ENCODE measurements at places on chromosomes 13 and 19. TPM values are rescaled to one million over a fixed set of nuclear protein-coding genes. Genes with fewer than 3 reads are reported as not detected.
A peak's percentile ranks its signal among the peaks of the same experiment; 100 is the strongest.

DNA sequence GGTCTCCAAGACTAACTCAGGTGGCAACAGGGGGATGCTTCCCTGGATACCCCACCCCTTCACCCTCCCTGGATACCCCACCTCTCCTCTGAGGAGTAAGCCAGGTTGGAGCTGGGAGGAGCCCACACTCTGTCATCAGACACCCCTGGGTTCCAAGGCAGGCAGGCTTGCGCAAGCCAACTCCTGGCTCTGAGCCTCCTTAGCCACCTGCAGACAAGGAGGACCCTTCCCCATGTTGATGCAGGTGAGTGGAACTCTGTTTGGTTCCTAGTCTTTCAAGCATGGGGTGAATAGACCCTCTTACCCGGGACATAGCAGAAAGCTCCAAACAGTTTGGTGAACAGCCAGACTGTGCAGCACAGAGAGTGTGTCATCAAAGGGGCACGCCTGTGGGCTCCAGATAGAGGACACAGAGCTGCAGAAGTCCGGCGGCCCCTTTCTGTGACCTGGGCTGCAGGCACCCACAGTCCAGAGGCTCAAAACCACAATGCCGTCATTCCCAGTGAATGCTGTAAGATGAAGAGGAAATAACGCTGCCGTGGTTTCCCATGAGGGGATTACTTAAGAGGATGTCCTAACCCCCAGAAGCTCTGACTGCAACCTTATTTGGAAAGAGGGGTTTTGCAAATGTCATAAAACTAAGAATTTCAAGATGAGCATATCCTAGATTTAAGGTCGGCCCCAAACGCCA lies 12.1 kb upstream of the HAS1 start:
- DNase-seq: peak; percentile 68

DNA sequence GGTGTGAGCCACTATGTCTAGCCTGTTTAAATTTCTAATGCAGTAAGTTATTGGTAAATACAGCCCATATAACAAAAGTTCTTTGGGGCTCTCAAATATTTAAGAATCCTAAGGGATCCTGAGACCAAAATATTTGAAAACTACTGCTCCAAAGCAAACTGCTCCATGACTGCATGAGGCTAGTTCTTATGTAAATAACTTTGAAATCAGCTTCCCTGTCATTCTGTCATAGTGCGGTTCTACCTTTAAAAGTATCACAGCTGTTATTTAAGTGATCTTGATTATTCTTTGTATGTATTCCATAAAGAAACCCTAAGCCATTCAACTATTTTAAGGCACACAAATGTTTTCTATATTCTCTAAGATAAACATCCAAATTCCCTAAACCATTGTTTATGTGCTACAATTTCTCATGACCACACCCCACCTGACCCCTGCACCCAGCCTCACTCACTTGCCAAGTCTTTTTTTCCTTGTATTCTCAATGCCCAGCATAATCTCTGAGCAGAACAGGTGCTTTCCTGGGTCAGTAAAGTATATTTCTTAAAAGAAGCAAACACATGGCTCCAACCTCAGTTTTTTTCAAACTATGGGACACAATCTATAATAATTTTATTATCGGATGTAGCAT lies 146.6 kb downstream of the RNF17 start:
- DNase-seq: no peak

- DNase-seq: no peak
These were observed 8.9 kb downstream of the IGFL3 start for GRCh38 chr19:46115396-46116106.

DNA sequence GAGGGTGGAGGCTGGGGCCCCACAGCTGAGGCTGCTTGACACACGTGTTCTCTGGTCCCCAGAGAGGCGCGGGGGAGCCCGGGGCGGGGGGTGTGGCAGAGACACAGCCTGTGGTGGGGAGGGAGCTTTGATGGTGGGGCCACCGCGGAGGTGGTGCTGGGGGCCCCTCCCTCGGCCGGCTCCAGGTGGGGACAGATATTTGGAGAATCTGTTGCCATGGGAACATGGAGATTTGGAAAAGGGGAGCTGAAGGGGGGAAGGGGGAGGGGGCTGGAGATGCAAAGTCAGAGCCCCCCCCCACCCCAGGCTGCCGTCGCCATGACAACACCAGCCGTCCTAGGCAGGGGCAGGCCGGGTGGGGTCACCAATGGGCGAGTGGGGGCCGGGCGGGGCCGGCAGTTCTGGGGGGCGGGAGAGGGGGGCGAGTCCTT lies 1.2 kb downstream of the PRKCG start:
- no peak for DNase-seq

DNA sequence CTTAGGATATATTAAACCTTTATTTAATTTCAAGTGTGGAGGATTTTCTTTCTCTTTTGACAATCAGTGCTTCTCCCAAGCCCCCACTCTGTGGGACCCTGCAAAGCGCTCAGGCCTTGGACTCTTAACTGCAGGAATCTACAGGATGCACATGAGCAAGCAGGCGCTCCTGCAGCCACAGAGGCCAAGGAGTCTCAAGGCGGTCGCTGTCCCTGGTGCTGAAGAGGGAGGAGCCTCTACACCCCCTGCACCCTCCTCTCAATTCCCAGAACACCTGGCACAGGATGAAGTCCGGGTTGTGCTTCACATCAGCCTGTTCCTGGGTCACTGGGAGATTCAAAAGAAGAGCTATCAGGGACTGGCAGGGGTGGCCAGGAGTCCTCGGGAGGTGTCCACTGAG lies 13.5 kb downstream of the OR10H4 start:
- no peak for DNase-seq

GRCh38 chr13:51767100-51767499 lies 36.9 kb downstream of the DHRS12 start:
- no peak for DNase-seq

DNA sequence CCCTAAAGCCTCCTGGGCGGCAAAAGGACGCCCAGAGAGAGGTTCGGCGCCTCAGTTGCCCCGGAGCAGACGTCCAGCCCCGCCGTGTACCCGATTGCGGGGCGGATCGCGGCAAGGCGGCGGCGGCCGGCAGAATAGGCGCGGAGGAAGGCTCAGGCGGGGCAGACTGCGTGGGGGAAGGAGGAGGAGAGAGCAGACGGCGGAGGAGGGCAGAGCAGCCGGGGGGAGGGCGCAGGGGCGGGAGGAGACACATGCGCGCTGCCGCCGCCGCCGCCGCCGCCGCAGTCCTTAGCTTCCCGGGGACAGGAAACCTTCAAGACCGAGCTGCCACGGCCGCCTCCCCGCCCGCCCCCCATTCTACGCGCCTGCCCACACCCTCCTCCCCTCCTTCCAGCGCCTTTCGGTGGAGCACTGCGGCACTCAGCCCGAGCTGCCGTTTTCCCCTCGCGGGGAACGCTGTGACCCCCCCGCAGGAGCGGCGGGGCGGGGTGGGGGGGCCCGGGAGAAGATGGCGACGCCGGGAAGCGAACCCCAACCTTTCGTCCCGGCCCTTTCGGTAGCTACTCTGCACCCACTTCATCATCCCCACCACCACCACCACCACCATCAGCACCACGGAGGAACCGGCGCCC lies at the start of gene LRCH1:
Gene LRCH1 (plus strand): TSS at position 282 of the 632 bp plus-strand sequence. CDS start 227 bp downstream, at position 509.
- DNase-seq: peak; percentile 95

GRCh38 chr13:97574926-97575325 lies 141.0 kb downstream of the RAP2A start:
- DNase-seq: no peak

- no peak for DNase-seq
These were observed 347.4 kb downstream of the LIG4 start for GRCh38 chr13:107867701-107868661.

GRCh38 chr13:87923753-87924152 lies 252.6 kb downstream of the SLITRK5 start:
- DNase-seq: no peak

Gene RNF225
- total RNA-seq: not detected

Gene PSMD8
- 299 TPM for total RNA-seq

Data from Right ventricle myocardium superior (tissue), 1 donor.